RPMI7951 (cell line): ENCODE measurements at places on chromosomes 4 and X.
A peak's percentile ranks its signal among the peaks of the same experiment; 100 is the strongest.

GRCh38 chrX:135528254-135528653 lies 7.8 kb downstream of the INTS6L start:
- DNase-seq: no peak

DNA sequence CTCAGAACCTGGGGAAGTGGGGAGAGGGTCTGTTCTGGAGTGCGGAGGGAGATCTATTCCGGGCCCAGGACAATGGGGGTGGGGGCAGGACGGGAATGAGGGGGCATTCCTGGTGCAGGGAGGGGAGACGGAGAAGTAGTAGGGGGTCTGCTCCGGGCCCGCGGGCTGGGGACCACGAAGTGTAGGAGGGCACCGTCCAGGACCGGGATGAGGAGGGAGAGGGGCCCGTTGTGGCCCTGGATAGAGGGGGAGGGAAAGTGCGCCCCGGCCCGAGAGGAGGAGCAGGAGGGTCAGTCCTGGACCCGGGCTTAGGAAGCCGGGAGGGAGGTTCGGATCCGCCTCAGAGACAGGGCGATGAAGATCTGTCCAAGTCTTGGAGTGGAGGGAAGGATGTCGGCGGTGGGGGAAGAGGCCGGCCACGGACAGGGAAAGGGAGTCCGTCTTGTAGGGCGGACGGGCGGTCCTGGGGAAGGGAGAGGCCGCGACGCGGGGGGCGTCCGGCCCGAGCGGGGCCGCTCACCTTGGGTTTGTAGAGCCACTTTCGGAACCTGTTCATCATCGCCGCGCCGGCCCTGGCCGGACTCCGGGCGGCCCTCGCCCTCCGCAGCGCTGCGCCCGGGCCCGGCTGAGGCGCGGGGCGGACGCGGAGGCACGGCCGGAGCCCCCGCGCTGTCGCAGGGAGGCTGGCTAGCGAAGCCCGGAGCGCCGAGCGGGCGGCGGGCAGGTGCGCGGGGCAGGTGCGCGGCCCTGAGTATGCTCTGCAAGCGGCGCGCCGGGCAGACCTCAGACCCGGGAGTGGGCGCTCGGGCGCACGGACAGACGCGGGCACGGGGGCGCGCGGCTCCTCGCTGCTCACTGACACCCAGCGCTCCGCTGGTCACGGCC lies at the start of gene ZFYVE28:
TSS of gene ZFYVE28 (minus strand) at position 881 of the 885 bp plus-strand sequence. CDS start at position 559, 322 bp downstream.
- DNase-seq: peak; percentile 35

DNA sequence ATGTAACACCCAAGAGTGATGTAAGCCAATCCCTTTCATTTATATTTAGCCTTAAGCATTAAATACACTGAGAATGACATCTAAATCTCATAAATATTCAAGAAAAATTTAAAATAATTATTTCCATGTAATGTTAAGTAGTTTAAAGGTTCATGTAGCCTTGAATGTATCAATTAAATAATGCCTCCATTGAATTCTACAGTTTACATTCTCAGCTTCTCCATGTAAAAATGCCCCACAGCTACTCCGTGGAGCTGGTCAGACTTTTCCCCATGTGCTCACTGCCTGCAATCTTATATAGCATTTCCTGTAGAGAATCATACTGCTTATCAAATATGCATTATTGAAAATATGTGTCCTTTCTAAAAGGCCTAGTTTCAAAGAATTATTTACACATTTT lies 25.4 kb downstream of the AP1S2 start:
- no peak for DNase-seq

GRCh38 chrX:16476692-16477091 lies 173.3 kb upstream of the S100G start:
- no peak for DNase-seq

DNA sequence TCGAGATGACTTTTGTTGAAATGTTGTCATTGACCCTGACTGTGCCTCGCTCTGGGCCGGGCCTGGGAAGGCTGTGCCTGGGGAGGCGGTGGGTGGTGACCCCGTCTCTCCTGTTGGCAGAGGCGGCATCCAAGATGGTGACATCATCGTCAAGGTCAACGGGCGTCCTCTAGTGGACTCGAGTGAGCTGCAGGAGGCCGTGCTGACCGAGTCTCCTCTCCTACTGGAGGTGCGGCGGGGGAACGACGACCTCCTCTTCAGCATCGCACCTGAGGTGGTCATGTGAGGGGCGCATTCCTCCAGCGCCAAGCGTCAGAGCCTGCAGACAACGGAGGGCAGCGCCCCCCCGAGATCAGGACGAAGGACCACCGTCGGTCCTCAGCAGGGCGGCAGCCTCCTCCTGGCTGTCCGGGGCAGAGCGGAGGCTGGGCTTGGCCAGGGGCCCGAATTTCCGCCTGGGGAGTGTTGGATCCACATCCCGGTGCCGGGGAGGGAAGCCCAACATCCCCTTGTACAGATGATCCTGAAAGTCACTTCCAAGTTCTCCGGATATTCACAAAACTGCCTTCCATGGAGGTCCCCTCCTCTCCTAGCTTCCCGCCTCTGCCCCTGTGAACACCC lies 36.4 kb downstream of the HTRA3 start:
- no peak for DNase-seq

GRCh38 chr4:169846396-169846795 lies 88.7 kb upstream of the HPF1 start:
- no peak for DNase-seq

DNA sequence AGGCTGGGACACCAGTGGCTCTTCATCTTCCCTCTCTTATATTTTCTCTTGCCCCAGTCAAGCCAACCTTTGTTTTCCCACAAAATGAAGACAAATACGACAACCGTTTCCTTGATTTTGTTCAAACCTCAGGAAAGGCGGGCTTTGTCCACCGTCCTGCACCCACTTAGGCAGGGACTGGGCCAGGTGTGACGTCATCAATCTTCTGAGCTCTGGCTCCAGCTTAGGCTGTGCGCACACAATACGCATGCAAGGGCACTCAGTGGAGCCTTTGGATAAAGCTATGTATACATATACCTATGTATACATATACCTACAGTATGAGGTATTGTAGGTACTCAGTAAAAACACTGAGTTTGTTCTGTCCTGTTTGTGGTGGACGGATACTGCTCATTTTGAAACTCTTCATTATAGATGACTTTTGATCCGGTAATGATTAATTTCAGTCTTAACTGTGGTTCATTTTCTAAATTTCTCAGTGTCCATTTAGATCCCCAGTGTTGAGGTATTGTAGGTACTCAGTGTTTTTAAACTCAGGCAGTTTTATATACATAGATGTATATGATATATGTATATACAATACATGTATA lies 194.9 kb downstream of the MGST2 start:
- no peak for DNase-seq

GRCh38 chr4:186939766-186940165 lies 216.1 kb upstream of the FAT1 start:
- no peak for DNase-seq

GRCh38 chr4:54937501-54937900 lies 187.9 kb downstream of the KDR start:
- no peak for DNase-seq

GRCh38 chrX:9122519-9123245 lies 88.8 kb upstream of the FAM9B start:
- peak; percentile 60 for DNase-seq

GRCh38 chr4:56211202-56211601 lies 176.1 kb downstream of the AASDH start:
- no peak for DNase-seq

DNA sequence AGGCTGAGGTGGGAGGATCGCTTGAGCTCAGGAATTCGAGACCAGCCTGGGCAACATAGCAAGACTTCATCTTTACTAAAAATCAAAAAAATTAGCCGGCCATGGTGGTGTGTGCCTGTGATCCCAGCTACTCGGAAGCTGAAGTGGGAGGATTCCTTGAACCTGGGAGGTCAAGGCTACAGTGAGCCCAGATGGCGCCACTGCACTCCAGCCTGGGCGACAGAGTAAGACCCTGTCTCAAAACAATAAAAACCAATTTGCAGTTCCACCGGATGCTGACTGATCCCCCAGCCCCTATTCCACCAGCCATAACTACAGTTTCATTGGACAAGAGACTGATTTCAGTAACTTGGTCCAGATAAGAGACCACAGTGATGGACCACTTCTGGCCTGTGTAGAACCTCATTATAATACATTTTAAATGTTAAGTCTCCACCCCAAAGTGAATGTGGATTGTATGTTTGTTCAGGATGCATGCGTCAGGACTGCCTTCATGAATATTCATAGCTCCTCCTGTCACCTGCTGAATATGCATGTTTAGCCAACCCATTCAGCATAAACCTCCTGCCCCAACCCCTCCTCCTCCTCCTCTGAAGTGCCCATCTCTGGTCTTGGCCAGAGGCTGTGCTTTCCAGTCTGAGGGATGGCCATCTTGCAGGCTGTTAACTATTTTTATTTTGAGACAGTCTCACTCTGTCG lies 2.3 kb upstream of the SLBP start:
- no peak for DNase-seq

DNA sequence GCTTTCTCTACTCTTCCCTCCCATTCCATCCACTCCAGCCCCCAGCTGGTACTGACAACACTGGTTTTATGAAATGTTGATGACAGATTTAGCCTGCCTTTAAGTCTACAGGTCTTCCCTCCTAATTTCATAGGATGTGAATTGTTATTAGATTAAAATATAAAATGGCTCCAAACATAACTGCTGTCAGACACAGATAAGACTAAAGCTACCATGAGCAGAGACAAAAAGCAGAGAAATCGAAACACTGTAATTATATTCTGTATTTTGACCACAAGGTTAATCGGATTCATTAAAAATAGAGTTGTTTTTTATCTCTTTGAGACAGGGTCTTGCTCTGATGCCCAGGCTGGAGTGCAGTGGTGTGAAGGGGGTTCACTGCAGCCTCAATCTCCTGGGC lies 28.3 kb downstream of the SEC24D start:
- DNase-seq: no peak

DNA sequence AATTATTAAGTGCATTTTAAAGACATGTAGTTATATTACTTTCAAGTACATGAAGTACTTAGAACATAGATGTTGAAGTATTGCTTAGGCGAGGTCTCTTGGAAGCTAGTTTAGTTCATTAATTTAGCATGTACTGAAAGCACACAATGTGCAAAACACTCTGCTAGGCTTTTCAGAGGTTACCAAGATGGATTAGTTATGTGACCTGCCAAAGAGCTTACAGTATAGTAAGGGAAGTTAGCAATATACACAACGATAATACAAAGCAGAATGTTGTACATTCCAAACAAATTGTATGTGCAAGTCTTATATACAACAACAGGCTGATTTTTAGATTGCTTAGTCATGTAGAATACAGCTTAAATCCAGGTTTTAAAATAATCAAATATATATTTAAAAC lies 118.5 kb upstream of the NRK start:
- DNase-seq: no peak
